Activated CD4-positive, alpha-beta T cell treated with anti-CD3 and anti-CD28 coated beads for 48 hours (primary cell): ENCODE measurements at places on chromosomes 12 and 14.

- DNase-seq, result no peak
Measured at GRCh38 chr14:92380582-92380981, 57.6 kb downstream of the SLC24A4 start.

DNA sequence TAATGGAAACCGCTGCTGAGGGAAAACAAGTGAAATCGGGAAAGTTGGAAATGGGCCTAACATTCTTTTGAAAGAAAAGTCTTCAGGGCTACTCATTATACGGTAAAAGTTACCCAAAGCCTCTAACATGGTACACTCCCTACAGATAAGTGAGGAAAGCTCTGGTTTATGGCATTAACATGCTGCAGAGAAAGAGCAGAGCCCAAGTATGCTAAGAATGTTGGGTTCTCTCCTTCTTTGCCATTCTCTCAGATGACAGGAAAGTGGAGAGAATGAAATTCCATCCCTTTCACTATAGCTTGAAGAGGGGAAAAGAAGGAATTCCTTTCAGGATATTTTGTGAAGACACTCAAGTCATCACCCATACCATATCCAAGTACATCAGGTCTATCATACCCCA is 348.0 kb downstream of the SEC23A start:
- no peak for DNase-seq

GRCh38 chr14:89343356-89343755 is 73.7 kb downstream of the FOXN3 start:
- no peak for DNase-seq

- no peak for DNase-seq
Measured at GRCh38 chr12:75560167-75560566, 48.8 kb upstream of the KRR1 start.

GRCh38 chr12:115691123-115691522 is 586.4 kb downstream of the MED13L start:
- no peak for DNase-seq

DNA sequence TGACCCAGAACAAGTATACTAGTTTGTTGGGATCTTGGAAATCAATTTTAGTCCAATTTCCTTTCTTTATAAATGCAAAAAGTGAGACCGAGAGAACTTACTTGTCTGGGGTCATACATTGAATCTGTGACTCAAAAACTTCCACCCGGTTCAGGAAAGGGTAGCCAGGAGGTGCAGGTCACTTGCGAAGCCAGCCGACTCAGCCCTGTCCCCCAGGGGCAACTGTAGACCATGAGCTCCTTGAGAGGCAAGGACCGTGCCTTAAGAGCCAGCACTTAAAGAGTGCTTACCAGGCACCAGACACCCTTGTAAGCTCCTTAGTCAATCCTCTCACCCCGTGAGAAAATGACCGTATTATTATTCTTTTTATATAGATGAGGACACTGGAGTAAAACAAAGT is 505 bp upstream of the BCDIN3D start:
- DNase-seq, result no peak

DNA sequence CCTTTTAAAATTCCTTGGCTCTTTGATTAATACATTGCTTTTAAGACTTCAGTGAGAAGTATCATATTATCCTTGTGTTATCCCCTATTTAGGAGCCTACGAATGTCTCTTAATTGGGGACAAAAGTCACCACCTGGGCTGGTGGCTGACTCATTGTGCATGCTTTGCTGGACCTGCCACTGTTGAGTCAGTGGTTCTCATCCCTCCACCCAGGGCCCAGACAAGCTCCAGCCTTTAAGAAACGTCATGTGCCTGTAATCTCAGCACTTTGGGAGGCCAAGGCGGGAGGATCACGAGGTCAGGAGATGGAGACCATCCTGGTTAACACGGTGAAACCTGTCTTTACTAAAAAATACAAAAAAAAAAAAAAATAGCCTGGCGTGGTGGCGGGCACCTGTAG is 57.9 kb downstream of the OTX2 start:
- DNase-seq, result no peak

- no peak for DNase-seq
Measured at GRCh38 chr12:47950856-47951468, 12.4 kb upstream of the TMEM106C start.

GRCh38 chr12:92769124-92769901 is 66.5 kb downstream of the PLEKHG7 start:
- DNase-seq, result no peak

DNA sequence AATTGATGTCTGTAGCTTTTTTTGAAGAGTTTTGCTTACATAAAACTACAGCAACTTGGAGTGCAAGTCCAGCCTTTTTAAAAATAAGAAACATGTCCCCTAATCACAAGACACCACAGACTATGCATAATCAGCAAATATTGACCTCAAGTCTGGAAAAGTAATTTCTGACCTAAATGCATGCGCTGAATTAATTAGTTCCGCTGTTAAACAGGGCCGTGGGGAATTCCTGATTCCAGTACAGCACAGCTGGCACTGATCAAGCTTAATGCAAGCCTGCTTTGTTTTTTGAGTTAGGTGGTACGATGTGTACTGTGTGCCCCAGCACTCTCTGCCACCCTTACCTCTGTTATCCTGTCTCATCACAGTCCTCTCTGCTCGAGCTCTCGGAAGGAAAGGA is 9.2 kb downstream of the MLH3 start:
- DNase-seq, result no peak

GRCh38 chr12:39378341-39378740 is 64.6 kb downstream of the KIF21A start:
- no peak for DNase-seq

- DNase-seq, result no peak
Measured at GRCh38 chr12:132295101-132295526, 34.3 kb downstream of the GALNT9 start.

DNA sequence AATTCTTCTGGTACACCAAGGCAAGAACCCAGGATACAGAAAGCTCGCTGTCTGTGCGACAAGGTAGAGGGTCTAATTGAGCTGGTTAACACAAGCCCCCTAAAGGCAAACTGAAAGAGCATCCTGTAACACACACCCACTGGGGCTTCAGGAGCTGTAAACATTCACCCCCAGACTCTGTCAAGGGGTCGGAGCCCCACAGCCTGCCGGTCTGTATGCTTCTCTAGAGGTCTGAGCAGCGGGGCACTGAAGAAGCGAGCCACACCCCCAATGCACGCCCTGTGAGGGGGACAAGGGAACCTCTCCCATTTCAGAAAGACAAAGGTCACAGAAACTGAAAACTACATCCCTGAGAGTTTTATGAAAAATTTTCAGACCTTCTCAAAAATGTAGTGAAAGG is 1.3 kb upstream of the IPO8 start:
- DNase-seq, result no peak

- DNase-seq, result no peak
Measured at GRCh38 chr12:51036279-51036678, 10.1 kb upstream of the SLC11A2 start.

GRCh38 chr12:122080149-122081082 is 1.9 kb downstream of the MLXIP start:
- DNase-seq, result no peak

DNA sequence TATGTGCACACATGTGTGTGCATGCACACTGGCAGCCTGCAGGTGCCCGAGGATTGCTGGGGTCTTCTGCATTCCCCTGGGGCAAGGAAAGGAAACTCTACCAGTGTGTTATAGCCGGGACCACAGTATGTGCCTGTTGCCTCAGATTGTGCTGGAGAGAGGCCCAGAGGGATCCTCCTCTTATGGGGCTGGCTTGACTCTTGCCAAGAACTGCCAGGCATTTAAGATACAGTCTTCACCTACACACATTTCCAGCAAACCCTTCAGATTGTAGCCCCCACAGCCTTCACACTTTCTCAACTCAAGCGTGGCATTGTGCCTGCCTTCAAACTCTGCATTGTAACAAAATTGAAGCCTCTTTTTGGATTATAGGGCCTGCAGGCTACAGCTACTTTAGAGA is 176.7 kb upstream of the DYRK2 start:
- DNase-seq, result no peak

- no peak for DNase-seq
Measured at GRCh38 chr14:69680297-69680696, 68.9 kb downstream of the SUSD6 start.

DNA sequence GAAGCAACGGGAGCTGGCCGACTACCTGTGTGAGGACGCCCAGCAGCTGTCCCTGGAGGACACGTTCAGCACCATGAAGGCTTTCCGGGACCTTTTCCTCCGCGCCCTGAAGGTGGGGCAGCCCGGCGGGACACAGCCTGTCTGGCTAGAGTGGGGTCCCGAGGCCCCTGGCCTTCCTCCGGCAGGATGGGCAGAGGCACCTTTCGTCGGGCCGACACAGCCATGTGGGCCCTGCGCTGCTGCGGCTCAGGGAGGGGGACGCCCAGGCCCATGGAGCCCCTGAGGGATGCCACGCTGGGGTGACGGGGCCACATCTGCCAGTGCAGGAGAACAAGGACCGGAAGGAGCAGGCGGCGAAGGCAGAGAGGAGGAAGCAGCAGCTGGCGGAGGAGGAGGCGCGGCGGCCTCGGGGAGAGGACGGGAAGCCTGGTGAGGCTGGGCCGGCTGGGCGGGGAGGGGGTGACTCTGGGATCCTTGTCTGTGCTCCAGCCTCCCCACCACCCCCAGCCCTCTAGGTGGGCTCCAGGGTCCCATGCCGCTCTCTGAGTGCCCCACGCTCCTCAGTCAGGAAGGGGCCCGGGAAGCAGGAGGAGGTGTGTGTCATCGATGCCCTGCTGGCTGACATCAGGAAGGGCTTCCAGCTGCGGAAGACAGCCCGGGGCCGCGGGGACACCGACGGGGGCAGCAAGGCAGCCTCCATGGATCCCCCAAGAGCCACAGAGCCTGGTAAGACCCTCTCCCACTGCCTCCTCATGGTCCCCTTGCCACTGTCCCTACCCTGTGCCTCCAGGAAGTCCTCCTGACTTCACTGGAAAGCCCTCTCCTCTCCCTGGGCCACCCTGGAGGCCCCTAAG is 10.9 kb upstream of the ADSS1 start:
- no peak for DNase-seq

DNA sequence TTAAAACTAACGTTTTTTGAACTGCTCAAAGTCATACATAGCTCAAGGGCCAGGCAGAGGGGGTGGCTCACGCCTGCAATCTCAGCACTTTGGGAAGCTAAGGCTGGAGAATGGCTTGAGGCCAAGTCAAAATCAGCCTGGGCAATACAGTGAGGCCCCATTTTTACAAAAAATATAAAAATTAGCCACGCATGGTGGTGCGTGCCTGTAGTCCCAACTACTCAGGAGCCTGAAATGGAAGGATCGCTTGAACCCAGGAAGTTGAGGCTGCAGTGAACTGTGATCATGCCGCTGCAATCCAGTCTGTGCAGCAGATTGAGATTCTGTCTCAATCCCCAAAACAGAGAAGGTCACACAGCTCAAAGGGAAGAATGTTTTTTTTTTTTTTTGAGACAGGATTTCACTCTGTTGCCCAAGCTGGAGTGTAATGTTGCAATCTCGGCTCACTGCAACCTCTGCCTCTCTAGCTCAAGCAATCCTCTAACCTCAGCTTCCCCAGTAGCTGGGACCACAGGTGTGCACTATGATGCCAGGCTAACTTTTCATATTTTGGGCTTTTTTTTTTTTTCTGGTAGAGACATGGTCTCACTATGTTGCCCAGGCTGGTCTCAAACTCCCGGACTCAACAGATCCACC is 2.9 kb downstream of the RBM23 start:
- no peak for DNase-seq

DNA sequence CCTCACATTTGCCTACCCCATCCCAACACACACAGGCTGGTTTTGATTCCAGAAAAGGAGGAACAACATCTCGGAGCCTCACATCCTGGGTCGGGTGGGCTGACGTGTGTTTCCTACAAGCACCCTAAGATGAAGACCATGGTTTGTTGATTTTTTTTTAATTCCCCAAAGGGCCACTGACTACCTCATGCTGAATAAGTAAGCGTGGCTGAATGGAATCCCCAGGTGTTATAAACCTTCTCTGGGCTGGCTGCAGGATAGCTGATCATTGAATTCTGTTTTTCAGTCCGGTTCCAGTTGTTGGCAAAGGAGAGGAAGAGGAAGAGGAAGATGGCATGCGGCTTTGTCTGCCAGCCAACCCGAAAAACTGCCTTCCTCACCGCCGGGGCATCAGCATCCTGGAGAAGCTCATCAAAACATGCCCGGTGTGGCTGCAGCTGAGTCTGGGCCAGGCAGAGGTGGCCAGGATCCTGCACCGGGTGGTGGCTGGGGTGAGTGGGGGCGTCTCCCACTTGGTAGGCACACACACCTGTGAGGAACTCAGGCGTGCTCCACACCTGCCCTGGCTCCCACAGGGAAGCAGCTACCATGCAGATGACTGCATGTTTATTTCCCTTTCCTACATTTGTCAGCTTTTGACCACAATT is 42.0 kb downstream of the RIN3 start:
- no peak for DNase-seq

DNA sequence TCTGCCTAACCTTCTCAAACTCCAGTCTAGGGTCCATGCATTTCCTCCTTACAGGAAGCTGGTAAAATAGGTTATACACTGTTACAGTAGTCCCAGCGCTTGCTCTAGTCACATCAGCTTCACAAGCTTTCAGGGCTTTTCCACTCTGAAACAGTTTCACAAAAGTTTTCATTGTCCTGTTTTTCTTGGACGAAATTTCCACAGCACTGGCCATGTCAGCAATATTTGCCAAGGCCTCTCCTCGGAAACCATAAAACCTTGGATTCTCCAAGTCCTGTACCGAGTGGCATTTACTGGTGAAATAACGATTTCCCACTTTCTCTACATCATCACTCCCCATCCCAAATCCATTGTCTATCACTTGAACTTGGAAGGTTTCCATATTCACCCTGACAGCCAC is 2.1 kb downstream of the MLH3 start:
- no peak for DNase-seq

- DNase-seq, result peak; percentile 29
Measured at GRCh38 chr14:54329082-54329695, 67.6 kb upstream of the CDKN3 start.

GRCh38 chr14:105908481-105908911 is 382.1 kb downstream of the TMEM121 start:
- DNase-seq, result no peak

GRCh38 chr14:102318781-102319276 is 717 bp upstream of the ZNF839 start:
- peak; percentile 32 for DNase-seq

- no peak for DNase-seq
Measured at GRCh38 chr14:101292448-101292847, 268.8 kb upstream of the DIO3 start.

GRCh38 chr12:53994264-53995001 is 5.5 kb upstream of the HOXC9 start:
- DNase-seq, result no peak

DNA sequence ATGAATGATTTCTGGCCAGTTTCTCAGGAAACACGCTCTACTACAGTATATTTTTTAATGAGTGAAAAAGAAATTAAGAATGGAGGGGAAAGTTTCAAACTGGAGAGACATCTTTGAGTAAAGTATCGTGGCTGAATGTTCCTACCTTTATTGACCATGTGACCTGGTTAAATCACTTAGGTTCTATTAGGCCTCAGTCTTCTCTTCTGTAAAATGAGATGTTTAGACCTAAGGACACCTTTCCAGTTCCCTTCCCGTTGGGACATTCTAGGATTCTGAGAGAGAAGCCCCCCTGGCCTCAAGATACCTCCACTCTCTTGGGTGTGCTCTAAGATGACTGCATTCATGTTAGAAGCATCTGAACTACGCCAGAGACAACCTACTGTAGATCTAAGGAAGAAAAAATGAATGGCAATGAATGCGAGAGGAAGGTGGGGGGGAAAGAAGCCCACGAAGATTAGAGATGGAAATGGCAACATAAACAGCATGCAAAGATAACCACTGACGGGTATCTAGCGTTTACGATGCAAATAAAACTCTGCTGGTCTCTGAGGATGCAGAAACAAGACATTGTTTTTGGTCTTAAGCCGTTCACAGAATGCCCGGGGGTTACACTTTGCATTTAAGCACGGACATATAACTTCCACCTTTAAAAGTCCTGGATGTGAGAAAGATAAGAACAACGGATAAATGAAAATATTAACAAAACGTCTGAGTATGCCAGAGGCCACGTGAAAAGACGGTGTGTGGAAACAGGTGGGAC is 599 bp upstream of the CPSF6 start:
- no peak for DNase-seq
